Activated CD8-positive, alpha-beta T cell treated with anti-CD3 and anti-CD28 coated beads, Interleukin-2, amount 10 ng/mL, durations not matched to agents 7 days and 5 days (primary cell): ENCODE measurements at places on chromosomes 1 and 21. TPM values are rescaled to one million over a fixed set of nuclear protein-coding genes. Genes with fewer than 3 reads are reported as not detected.

DNA sequence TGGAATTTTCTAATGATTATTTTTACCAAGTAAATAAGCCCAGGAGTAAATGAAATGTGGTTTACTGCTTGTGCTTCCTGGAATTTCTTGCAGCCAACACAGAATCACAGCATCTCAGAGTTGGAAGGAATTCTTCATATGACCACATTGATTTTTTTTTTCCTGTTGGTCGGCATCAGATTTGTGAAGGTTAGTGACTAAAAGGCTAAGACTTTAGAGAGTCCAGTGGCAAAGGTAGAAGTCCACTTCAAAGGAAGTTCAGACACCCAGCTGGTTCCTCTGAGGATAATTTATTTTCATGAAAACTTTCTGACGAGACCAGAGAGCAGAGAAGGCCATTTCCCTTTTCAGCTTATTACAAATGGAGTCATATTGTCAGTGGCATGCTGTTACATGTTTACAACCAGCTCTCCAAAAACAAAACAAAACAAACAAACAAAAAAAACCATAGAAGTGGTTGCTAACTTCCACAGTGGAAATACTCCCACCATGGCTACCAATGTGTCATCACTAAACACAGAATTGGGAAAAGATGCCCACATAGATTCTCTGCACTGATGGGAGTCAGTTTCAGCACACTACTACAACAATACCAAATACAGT, 77.2 kb upstream of the CDC42BPA start:
- no peaks in the 10 kb centered on the region for H3K36me3 ChIP-seq
- no peak overlapping the region for H3K4me3 ChIP-seq
- no peaks in the 10 kb centered on the region for H3K4me1 ChIP-seq
- peaks cover 6% of the 10 kb centered on the region for H3K27me3 ChIP-seq
- H3K27ac ChIP-seq = no peak overlapping the region
- DNase-seq = no peak

- peaks cover 6% of the 10 kb centered on the region for H3K27me3 ChIP-seq
- H3K4me3 ChIP-seq = no peak overlapping the region
- no peak overlapping the region for H3K27ac ChIP-seq
- no peaks in the 10 kb centered on the region for H3K4me1 ChIP-seq
These were observed 72.8 kb upstream of the BCL10 start for GRCh38 chr1:85349224-85349623.

DNA sequence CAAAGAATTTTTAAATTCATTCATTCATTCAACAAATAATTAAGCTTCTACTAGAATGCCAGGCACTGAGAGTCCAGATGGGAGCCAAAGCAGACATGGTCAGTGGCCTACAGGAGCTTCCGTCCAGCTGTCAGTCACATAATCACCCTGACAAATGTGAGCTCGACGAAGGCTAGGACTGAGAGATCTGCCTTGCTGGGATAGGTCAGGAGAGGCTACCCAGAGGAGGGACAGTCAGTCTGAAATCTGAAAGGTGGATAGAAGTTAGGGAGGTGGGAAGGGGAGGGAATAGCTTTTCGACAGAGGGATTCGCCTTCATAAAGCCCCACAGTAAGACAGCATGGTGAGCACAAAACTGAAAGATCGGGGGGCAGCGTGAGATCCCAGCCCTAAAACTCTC, 8.3 kb downstream of the EPHX1 start:
- peaks cover 6% of the 10 kb centered on the region for H3K4me1 ChIP-seq
- H3K27ac ChIP-seq = no peak overlapping the region
- no peaks in the 10 kb centered on the region for H3K36me3 ChIP-seq

- H3K4me1 ChIP-seq = no peaks in the 10 kb centered on the region
- H3K36me3 ChIP-seq = no peaks in the 10 kb centered on the region
- no peak overlapping the region for H3K27ac ChIP-seq
- no peak overlapping the region for H3K4me3 ChIP-seq
These were observed 375.2 kb downstream of the KCNH1 start for GRCh38 chr1:210758761-210759160.

DNA sequence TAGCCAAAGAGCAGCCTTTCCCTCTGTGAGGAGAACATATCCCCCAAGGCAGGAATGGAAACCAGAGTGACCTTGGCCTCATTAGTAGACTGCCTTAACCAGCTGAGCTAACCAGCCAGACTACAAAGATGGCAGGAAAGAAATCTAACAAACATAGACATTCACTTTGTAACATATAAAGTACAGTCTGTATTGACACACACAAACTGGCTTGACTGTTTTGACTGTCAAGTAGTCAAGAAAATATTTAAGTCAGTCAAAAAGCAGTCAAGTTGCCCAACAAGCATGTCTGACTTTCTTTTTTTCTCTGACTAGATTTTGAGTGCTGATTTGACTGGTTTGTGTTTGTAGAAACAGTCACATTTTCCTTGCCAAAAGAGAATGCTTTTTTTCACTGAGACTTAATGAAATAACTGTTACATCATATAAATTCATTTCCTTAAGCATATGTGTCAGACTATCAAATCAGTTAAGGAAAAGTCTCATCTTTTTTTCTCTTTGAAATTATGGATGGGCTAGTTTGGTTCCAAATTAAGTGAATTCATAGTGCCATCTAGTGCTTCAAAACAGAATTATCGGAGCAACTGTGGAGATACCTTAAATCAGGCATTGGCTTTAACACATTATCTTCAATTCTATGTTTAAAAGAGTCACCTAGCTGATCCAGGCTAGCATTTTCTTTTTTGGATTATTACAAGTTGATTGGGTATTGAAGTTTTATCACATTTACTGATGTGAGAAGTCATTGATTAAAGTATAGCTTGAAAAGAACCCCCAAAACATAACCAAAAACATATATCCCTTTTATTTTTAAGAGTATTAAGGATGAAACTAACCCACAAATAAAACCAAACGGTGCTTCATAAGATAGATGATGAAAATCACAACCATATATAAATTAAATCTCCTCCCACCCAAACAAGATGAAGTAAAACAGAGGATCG, 75.0 kb downstream of the ATP6V1G3 start:
- H3K36me3 ChIP-seq = no peaks in the 10 kb centered on the region
- no peak overlapping the region for H3K27ac ChIP-seq
- H3K27me3 ChIP-seq = peaks cover 2% of the 10 kb centered on the region

- no peak for DNase-seq
- no peaks in the 10 kb centered on the region for H3K36me3 ChIP-seq
- H3K27me3 ChIP-seq = no peaks in the 10 kb centered on the region
- no peak overlapping the region for H3K27ac ChIP-seq
- no peaks in the 10 kb centered on the region for H3K4me1 ChIP-seq
These were observed 56.3 kb upstream of the ADAMTS5 start for GRCh38 chr21:27023186-27023585.

DNA sequence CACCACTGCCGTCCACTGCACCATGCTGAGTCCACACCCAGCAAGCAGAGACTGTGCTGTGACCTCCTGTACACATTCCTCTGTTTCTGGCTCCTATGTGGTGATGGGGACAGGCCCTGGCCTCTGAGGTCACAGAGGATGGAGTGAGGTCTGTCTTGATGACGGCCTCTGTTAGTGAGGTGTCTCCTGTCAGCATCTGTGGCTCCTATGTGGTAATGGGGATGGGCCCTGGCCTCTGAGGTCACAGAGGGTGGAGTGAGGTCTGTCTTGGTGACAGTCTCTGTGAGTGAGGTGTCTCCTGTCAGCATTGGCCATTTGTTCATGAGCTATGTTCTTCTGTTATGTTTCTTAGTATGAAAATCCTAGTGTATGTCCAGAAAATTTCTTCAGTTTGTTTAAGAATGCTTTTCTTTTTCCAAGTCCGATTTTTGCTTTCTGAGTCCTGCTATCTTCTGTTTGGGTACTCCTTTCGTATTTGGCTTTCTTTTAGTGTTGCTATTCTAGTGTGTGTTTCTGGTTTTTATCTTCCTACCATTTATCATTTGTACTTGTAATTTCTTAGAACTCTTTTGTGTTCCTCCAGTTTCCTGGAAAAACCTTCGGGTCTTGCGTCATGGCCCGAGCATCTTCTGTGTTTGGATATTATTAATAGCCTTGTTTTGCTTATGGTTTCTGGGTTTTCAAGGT, 13.4 kb downstream of the SNAP47 start:
- H3K36me3 ChIP-seq = peaks cover 10% of the 10 kb centered on the region
- peak overlapping the region; percentile 77 for H3K27ac ChIP-seq
- H3K4me1 ChIP-seq = peaks cover 24% of the 10 kb centered on the region
- no peaks in the 10 kb centered on the region for H3K27me3 ChIP-seq
- DNase-seq = peak; percentile 56

Gene LCE3E
- not detected for total RNA-seq

Gene UQCRHL
- 2.8 TPM for total RNA-seq

Gene CZIB
- total RNA-seq = 45.5 TPM
